Right cardiac atrium (tissue), 5 donors: ENCODE measurements at places on chromosomes 11 and 22.

DNA sequence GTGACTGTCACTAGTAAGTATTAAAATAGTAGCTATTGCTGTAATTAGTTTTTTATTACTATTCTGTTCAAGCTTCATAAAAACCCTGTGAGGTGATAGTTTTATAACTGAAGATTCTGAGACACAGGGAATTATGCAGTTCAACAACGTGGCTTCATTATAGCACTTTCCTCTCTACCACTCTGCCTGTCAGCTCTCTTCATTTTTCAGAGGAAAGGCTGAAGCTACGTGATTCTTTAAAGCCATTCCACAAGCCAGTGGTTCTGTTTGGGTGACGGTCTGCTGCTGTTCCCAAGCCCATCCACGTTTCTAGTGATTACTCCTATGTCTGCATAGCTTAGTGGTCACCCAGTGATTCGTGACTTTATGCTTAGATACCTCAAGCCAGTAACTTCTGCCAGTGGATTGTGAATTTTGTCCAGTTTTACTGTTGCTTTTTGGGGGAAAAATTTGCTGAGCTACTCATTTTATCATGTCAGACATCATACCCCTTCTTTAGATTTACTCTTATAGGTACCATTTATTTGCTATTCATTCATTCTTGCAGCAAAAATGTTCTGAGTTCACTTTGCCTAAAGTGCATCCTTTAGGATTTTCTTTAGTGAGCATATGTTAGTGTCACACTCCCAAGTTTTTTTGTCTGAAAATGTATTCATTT is 59.8 kb downstream of the UVRAG start:
- no peak for DNase-seq

- peak; percentile 17 for DNase-seq
Observed at GRCh38 chr22:47047321-47048122, 285.1 kb downstream of the TBC1D22A start.

GRCh38 chr11:112277941-112278340 is 17.3 kb upstream of the PLET1 start:
- DNase-seq: no peak

DNA sequence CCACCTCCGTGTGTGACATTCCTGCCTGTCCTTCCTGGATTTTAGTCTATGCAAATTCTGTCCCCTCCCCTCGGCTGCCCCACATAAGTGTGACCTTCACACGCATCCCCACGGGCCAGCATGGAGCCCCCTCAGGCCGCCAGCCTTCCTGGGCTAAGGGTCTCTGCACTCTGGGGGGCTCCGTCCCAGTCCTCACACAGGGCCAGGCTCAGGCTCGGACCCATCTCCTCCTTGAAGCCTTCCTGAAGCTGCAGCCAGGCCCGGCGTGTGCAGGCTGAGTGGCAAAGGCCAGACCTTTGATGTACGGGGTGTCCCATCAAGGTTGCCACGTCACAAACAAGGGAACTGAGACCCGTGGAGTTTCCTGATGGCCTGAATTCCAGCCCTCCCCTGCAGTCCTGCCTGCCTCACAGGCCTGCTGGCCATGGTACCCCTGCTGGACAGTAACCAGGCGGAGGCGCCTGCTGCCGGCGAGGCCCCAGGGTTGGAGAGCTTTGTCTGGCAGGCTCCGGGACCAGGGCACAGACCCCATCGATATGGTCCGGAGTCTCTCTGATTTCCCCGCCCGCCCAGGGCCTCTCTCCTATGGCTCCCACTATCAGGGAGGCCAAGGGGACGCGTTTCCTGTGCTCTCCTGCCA is 791.7 kb downstream of the BRD1 start:
- no peak for DNase-seq
